ENCODE measurements at places on chromosomes 4 and X.
A peak's percentile ranks its signal among the peaks of the same experiment; 100 is the strongest.

- DNase-seq: no peak
- no peak overlapping the region for H3K4me3 ChIP-seq
- H3K4me1 ChIP-seq: no peaks in the 10 kb centered on the region
- no peaks in the 10 kb centered on the region for H3K27me3 ChIP-seq
- H3K36me3 ChIP-seq: no peaks in the 10 kb centered on the region
Measured at GRCh38 chrX:82848111-82848510, 660.0 kb upstream of the POU3F4 start.

DNA sequence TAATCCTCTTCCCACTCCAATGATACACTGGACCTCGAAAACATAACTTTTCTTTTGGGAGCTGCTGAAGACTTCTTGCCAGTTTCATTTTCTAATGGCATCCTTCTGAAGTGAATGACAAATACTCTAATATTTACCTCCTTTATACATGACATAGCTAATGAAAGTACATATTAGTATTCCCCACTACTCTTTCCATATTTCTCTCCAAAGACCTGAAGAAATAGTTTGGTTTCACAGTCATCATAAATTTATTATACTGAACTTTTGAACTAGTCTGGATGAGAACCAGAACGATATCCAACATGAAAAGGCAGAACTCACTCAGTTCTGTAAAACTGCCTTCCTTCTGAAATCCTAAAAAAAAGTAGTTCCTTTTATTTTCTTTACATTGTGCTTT is 139.1 kb downstream of the GPC3 start:
- no peaks in the 10 kb centered on the region for H3K4me1 ChIP-seq
- no peak overlapping the region for H3K4me3 ChIP-seq
- H3K36me3 ChIP-seq: no peaks in the 10 kb centered on the region
- no peak for DNase-seq
- H3K27ac ChIP-seq: no peak overlapping the region

- no peak overlapping the region for H3K4me3 ChIP-seq
- no peak for DNase-seq
- no peaks in the 10 kb centered on the region for H3K27me3 ChIP-seq
- H3K36me3 ChIP-seq: no peaks in the 10 kb centered on the region
- no peaks in the 10 kb centered on the region for H3K4me1 ChIP-seq
Measured at GRCh38 chr4:3338321-3338838, 45.6 kb downstream of the RGS12 start.

GRCh38 chrX:10519278-10519677 is 101.1 kb downstream of the MID1 start:
- no peak overlapping the region for H3K27ac ChIP-seq
- no peak for DNase-seq
- H3K4me1 ChIP-seq: no peaks in the 10 kb centered on the region
- H3K27me3 ChIP-seq: no peaks in the 10 kb centered on the region
- no peak overlapping the region for H3K4me3 ChIP-seq

DNA sequence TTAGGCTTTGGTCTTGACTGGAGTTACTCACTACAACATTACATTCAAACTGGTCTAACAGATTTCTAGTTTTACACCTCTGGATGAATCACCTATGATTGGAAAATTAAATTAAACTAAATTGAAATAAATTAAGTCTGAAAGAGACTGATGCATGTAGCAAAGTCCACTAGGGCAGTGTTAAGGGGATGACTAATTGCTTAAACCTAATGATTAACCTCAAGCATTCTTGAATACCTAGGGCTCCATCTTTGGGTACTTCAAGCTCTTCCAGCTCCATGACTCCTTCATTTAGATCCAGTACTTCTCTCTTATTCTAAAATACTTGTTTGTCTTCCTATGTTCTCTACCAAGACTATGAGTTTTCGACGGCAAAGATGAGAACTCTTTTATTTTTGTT is 86.8 kb downstream of the SH2D1A start:
- H3K4me1 ChIP-seq: no peaks in the 10 kb centered on the region
- H3K4me3 ChIP-seq: no peak overlapping the region
- H3K27me3 ChIP-seq: no peaks in the 10 kb centered on the region

DNA sequence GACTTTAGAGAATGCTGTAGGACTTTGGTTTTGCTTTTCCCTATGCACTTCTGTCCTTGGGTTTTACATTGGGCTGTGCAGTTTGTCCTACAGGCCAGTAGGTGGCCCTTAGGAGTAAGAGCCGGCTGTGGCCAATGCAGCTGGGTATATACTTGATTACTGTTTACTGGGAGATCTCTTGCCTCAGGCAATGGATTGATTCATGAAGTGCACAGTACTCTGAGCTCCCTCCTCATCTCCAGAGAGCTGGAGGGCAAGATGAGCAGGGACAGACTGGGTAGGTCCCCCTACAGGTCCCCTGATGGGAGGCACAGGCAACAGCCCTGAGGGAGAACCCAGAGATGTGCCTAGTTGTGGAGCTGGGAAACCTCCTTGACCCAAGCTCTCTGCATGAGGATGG is 103.8 kb upstream of the QRFPR start:
- H3K27me3 ChIP-seq: no peaks in the 10 kb centered on the region
- no peaks in the 10 kb centered on the region for H3K4me1 ChIP-seq
- H3K27ac ChIP-seq: no peak overlapping the region
- DNase-seq: peak; percentile 20
- H3K36me3 ChIP-seq: no peaks in the 10 kb centered on the region

All from Panc1 (cell line).